ENCODE measurements at places on chromosomes 5 and 9.

- DNase-seq: no peak
Measured at GRCh38 chr5:17665836-17666235, 31.6 kb downstream of the TAF11L14 start.

GRCh38 chr5:89042746-89043145 is 159.8 kb upstream of the MEF2C start:
- DNase-seq: no peak

GRCh38 chr5:154164249-154164581 is 26.3 kb upstream of the GALNT10 start:
- DNase-seq: no peak

DNA sequence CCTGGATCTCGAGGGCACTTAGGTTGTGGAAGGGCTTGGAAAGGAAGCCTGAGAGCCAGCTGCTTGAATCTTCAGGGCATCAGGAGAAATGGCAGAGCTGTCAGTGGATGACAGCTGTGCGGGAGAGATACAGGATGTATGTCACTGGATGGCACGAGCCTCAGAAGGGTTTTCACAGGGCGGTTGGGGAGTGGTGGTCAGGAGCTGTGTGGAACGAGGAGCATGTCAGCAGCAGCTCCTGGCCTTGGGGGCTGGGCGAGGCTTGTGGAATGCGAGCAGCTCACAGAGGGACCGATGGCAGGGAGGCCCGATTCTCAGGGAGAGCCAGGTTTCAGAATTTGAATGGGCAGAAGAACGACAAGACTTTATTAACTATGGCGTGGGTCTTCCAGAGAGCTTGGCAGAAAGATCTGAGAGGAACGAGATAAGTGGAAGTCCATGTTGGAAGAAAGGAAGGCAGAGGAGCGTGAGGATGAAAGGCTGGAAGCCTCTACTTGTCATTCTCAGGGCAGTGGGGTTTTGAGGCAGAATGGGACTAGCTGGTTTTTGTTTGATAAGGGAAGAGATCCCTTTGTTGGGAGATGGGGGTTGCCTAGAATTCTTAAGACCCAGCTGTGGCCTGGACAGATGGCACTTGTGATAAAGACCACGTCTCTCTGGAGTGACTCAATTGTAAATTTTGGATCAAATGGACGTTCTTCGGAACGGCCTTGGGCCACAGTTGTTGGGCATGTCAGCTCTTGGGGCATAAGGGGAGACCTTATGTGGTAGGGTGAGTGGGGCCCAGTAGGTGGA is 60.3 kb downstream of the SNX30 start:
- no peak for DNase-seq

GRCh38 chr5:66222455-66222854 is 78.4 kb downstream of the SREK1 start:
- DNase-seq: no peak

- DNase-seq: no peak
Measured at GRCh38 chr5:57662991-57663390, 180.4 kb upstream of the ACTBL2 start.

DNA sequence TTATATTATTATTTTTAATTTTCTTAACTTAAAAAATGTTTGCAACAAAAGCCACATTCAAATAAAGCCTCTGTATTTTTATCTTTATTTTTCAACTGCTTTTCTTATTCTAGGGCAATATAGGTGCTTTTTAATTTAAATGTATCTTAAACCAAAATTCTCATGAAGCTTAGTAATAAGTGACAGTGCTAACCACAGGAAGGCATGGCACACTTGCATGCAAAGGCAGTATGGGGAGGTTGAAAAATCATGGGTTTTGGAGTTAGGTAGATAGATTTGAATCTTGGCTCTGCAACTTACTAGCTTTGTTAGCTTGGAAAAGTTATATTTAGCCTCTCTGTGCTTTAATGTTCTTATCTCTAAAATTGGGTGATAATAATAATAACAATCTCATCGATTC is 458.0 kb downstream of the DMAC1 start:
- DNase-seq: no peak

DNA sequence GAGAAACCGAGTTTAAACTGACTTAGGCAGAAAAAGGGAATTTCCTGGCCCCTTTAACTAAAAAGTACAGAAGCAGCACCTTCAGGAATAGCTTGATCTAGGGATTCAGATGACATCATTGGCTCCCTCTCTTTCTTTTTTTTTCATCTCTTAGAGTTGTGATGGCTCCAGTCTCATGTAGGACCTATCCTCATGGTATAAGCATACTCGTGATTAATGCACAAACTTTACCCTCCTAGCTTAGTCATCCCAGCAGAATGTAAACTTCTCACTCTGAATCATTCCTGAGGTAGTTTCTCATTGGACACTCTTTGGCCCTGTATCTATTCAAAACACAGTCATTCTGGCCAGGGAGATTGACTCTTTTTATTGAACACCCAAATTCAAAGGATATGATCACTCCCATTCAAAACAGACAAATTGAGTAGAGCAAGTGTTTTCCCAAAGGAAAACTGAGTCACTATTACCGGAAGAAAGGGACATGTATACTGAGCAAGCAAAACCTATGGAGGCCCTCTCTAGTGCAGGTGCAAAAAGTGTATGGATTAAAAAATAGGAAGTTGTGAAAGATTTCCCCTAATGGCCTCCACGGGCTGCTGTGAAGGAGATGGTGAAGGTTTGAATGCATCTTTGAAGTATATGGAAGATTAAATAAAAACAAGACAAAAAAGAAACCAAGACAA is 27.6 kb upstream of the SMIM23 start:
- DNase-seq: no peak

DNA sequence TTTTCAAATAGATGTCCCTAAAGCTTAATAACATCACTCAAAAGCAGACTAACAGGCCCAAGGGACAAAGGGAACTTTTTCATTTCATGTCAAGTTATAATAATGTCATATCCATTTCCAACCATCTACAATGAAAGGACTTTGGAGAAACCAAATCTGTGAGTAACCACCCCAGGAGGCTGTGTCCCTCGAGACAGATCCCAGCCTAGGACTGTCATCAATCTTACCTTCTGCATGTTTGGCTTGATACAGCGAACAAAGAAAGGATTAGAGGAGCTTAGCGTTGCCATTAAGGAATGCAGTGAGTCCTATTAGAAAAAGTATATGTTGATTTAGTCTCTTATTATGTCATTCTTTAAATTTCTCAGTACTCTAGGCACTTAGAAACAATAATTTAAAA is 137.8 kb upstream of the RETREG1 start:
- DNase-seq: no peak

DNA sequence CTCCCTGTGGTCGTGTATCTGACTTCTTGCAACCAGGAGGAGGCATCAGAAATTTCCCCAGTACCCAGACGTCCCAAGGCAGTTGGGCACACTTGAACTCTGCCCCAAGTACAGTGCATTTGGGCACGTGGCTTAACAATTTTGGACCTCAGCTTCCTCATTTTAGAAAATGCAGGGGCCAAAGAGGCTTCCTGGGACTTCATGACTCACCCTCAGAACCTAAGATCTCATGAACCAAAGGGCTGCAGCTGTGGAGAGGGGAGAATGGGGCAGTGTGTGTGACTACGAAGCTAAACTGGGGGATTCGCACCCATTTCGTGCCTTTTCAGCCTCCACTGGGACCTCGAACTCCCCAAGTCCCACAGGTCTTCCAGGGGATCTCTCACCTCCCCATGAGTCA is 59.2 kb downstream of the SYK start:
- DNase-seq: no peak

DNA sequence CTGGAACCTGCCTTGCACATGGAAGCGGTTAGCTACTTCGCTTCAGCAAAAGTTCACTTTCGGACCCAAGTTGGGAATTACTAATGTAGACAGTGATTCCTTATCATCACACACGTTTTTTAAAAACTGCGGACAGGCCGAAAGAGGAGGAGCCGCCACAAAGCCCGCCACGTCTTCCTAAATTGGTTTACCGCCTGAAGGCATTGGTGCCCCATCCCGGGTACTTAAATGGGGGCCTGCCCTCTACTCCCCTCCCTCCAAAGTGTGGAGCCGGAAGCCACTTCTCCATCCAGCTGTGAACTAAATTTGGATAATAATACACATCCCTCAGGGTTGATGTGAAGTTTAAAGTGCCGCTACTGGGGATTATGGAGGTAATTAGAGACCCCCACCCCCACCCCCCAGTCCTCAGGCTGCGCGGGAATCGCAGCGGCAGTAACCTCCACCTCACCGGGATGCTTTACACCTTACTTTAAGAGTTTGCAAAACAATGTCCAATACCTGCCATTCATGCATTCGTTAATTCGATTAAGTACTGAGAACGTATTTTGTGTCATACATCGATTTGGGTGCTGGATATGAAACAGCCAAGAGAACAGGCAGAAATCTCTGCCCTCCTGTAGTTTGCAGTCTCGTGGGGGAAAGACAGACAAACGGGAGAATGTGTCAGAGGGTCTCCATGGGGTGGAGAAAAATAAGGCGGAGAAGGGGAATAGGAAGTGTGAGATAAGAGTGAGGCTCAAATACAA is 937 bp upstream of the MACROH2A1 start:
- DNase-seq: no peak

DNA sequence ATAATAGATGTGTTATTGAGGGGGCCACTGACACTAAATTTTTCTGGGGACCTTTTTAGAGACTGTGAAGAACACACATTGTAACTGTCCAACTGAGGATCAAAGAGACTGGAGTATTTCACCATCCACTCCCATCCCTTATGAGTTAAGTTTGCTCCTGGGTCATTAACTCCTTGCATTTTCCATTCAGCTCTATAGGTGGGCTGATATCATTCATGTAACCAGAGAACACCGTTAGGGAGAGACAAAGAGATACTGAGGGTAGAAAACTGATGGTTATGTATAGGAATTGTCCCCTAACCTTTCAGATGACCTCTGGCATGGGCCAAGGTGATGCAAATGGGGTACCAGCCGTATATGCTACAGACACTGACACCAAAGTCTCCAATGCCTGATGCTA is 142.4 kb upstream of the TLR4 start:
- DNase-seq: no peak

GRCh38 chr5:151584057-151584937 is 6.8 kb downstream of the FAT2 start:
- DNase-seq: no peak

- DNase-seq: no peak
Measured at GRCh38 chr5:54140247-54140840, 170.0 kb downstream of the ARL15 start.

DNA sequence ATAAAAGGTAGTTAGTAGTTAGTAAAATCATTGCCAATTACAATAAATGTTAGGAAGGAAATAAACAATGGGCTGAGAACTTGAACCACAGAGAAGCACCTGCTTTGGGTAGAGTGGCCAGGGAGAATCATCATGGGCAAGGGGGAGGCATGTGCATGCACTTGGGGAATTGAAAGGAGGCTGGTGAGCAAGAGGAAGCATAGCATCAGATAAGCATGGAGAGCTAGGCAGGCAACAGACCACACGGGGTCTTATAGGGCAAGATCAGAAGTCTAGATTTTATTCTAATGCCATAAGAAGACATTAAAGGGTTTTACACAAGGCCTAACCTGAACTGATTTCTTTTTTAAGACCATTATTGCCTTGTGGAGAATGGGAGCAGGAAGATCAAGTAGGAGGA is 93.4 kb downstream of the PIP5K1B start:
- DNase-seq: no peak

GRCh38 chr9:89915187-89915586 is 310.4 kb downstream of the GADD45G start:
- peak; percentile 11 for DNase-seq

All from stimulated activated CD8-positive, alpha-beta memory T cell treated with anti-CD3 and anti-CD28 coated beads, Interleukin-15, amount 100 ng/mL, for 48 hours (primary cell).